ENCODE measurements at places on chromosomes 6 and 20.

GRCh38 chr6:24929242-24929641 lies 6.5 kb downstream of the RIPOR2 start:
- peak; percentile 46 for DNase-seq

DNA sequence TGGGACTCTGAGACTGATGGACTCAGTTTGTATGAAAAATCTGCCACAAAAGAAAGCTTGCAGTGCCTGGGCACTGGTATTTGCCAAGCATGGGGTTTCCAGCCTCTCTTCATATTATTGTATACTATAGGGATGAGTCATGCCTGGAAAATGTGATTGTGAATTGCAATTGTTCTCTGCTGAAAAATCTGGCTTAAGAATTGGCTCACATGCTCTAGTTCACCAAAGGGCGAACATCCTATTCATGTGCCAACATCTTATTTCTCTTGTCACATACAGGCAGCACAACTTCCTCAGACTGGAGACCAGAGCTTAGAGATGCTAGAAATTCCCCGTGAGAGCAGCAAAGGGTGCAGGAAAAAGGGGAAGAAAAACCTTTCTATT lies 103.6 kb upstream of the KCNK16 start:
- no peak for DNase-seq

DNA sequence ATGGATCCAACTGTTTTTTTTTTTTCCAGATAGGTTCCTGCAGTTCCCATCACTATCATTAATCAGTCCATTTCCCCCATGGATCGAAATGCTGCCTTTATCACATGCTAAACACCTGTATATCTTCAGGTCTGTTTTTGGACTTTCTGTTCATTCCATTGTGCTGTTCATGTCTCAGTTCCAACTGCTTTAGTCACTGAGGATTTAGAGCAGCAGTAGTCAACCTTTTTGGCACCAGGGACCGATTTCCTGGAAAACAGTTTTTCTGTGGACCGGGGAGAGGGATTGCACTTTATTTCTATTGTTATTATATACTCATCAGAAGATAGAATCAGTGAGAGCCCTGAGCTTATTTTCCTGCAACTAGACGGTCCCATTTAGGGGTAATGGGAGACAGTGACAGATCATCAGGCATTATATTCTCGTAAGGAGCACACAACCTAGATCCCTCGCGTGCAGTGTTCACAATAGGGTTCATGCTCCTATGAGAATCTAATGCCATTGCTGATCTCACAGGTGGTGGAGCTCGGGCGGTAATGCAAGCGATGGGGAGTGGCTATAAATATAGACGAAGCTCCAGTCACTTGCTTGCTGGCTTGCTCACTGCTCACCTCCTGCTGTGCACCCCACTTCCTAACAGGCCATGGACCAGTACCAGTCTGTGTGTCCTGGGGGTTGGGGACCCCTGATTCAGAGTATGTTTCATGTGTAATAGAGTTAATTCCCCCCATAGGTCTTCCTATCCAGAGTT lies 46.0 kb downstream of the CAP2 start:
- DNase-seq = no peak

- DNase-seq = no peak
These were observed 18.9 kb downstream of the MKKS start for GRCh38 chr20:10415013-10415650.

DNA sequence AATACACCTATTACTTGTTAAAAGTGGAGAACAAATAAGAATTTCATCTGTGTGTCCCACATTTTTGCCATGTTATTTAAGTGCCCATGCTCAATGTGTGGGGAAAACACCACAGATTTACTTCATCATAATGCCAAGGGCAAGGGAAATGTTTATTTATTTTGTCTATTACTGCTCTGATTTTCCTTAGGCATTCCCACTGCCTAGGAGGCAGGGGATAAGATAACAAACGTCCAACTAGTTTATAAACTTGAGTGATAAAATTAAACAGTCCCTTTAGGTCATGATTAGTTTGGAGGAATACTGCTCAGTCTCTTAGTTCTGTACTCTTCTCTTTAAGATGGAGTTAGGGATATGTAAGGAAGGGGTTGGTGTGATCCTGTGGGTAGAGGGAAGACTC lies 598.4 kb upstream of the MARCKS start:
- no peak for DNase-seq

GRCh38 chr6:113674075-113674474 lies 183.1 kb upstream of the MARCKS start:
- no peak for DNase-seq

DNA sequence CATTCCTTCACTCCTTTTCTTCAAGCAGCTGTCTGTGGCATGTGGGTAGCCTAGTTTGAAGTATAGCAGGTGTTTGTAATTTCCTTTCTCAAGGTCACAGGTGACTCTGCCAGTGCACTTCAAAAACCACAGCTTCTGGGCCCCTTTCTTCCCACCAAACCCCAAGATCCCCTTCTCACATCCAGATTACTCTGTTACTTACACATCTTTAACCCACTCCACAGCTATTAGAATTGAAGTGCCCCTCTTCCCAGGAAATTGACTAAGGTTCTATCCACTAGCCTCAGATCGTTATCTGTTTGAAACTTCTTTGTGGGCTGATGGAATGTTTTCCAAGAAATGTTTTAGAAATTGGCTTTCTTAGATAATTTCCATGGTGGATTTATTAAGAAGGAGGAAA lies 150.8 kb downstream of the AHI1 start:
- DNase-seq = no peak

GRCh38 chr6:9540126-9540525 lies 874.7 kb downstream of the TFAP2A start:
- DNase-seq = no peak

GRCh38 chr6:18492972-18493371 lies 105.8 kb downstream of the RNF144B start:
- DNase-seq = no peak

DNA sequence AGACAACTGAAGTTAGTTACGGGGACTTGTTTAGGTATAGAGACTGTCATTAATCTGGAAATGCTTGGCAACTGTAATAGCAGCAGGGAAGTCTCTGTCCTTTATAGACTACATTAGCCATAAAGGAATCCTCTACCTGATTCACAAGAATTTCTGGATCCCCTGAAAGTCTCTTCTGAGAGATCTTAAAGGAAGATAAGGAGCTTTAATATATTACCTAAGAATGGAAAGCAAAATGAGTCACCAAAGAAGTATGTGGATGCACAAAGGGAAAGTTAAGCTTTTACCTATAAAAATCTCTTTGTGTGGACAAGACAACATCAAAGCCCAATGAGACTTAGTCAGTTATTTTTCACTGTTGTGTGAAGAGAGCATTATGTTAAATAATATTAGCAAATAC lies 92.2 kb upstream of the RSPO3 start:
- DNase-seq = no peak

DNA sequence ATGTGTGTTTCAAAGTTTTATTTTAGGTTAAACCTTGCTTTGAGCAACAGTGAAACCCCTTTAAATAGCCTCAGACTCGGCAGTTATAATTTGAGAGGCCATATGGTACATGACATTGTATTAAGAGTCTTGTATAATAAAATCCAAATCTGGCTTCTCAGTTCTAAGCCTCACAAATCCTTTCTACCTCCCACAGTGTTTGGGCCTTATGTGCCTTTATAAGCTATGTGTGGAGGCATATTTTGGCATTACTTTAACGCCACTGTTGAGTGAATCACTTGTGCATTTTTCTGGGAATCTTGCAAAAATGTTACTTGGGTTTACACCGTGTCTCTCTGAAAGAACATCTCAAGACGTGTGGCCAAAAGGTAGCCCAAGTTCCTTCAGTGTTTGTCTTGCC lies 152.4 kb downstream of the COL9A1 start:
- no peak for DNase-seq

DNA sequence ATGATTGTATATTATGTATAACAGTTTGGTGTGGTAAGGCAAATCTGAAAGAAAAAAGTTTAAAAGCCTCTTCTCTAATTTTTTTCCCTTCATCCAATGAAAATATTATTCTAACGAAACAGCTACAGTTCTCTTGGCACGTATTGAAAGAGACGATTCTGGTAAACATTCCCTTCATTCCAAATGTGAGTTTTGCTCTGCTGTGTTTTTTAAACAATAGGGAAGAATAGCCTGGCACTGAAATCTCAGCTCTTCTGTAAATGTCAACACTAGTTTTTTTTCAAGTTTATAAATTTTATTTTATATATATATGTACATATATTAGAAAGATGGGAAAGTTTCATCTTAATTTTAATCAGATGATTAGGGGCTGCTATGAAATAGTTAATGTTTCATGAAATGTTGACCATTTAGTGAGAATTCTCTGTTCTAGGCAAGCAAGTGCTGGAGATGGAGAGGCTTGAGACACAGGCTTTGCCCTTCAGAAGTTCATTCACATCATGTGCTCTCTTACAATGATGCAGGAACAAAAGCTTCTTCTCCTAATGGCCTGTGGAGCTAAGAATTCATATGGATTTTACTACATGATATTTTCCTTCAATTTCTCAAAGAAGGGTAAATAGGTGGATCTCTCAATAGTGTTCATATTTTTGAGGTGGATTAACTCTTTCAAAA lies 4.1 kb downstream of the PAQR8 start:
- no peak for DNase-seq

DNA sequence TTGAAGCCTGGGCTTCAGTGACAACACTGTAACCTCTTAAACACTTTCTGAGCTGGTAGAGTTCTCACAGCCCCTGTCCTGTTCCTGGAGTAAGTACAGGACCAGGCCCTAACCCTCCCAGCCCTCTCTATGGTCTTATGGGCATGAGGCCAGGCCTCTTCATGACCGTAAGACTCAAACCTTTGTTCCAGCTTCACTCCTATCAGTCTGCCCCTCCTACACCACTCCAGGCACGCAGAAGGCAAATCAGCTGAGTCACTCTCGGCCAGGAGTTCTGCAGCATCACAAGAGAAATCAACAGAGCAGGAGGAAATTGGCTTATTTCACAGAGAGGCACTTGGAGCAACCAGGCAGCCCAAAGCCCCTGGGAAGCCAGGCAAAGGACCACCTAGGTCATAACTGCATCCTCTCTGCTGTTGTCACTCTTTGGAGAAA lies 25.3 kb upstream of the CHD6 start:
- DNase-seq = no peak

- no peak for DNase-seq
These were observed 232.8 kb upstream of the RNF24 start for GRCh38 chr20:4247898-4248858.

GRCh38 chr20:51622004-51622874 lies 79.7 kb upstream of the NFATC2 start:
- no peak for DNase-seq

DNA sequence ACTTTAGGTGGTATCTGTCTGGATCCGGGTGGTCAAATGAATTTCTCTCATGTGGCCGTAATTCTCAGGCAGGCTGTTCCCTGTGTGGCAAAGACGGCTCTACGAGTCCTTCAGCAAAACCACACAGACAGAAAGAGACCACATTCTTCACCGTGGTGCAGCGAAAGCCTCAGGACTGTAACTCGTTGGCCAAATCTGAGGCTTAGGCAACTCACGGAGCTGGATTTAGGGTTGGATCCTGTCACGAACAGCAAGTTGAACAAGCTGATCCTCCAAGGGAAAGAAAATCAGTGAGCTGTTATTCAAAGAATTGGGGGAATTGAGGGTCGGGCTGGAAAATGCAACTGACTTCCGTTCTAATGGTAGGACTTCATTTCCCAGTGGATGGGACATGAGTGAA lies 167.4 kb downstream of the ZMYND8 start:
- no peak for DNase-seq

GRCh38 chr20:52190437-52191131 lies 995 bp downstream of the ZFP64 start:
- DNase-seq = peak; percentile 50

DNA sequence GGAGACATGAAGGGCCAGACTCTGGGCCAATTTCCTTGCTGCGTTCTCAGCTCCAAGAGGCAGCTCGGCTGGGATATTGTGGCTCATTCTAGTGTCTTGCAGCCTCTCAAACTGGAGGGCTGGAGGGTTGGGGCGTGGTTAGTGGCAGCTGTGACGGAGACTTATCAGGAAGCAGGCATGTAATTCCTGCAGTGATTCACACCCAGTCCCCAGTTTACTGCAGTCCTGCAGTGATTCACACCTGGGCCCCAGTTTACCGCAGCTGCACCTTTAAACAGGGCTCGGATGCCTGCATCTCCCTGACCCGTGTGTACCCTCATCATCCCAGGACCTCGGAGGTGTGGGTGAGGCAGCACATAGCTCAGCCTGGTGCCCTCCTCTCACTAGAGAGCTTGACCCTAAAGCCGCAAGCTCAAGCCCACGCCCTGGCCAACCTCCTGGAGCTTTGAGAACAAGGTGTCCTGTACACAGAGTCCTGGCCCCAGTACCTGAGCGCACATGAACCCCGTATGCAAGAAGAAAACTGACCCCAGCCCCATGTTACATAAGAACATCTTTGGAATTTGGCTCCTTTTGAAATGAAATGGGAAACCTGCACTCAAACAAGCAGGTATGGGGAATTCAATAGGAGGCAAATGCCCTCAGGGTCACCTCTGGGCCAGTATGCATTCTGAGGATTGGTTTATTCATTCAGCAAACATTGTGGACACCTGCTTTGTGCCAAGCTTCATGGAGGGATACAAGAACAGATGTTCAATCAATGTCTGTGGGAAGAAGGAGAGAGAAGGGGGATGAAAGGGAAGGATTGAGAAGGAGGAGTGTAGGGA lies 55.3 kb upstream of the FAM83D start:
- DNase-seq = peak; percentile 72

DNA sequence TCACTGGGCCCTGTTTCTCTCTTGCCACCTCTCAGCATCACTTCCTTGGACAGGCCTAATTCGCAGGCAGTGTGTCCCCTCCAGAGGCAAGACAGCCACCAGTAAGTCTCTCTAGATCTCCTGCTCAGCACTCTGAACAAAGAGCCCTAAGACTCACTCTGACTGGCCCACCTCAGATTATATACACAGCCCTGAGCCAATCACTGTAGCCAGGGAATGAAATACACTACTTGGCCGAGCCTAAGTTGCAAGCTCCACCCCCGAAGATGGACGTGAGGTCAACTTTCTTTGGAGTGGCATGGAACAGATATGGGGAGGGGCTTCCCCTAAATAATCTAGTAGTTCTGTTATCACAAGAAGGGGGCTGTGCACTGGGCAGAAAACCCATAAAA lies 4.1 kb downstream of the BPI start:
- DNase-seq = no peak

DNA sequence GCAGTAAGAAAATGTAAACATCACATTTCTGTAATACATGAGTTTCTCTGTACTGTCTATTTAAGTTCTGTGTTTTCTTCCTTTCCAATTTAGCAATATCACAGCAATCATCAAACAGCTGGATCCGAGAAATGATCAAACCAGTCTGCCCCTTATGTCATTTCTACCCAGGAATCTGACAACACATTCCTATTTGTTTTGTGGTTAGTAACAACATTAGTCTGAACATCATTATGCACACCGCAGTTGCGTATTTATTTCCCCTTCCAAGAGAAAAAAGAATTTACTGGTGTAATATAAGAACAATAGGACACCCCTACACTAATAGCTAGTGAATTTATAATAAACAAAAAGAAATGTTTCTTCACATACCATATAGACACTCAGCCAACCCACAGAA lies 179.5 kb downstream of the BTBD9 start:
- no peak for DNase-seq

Measured in CD4-positive, alpha-beta T cell treated with Interleukin-6 for 4 hours (primary cell).